ENCODE measurements at places on chromosomes 1 and 21.

GRCh38 chr1:229341774-229342655 lies 832 bp downstream of the CCSAP start:
- DNase-seq: peak; percentile 87

DNA sequence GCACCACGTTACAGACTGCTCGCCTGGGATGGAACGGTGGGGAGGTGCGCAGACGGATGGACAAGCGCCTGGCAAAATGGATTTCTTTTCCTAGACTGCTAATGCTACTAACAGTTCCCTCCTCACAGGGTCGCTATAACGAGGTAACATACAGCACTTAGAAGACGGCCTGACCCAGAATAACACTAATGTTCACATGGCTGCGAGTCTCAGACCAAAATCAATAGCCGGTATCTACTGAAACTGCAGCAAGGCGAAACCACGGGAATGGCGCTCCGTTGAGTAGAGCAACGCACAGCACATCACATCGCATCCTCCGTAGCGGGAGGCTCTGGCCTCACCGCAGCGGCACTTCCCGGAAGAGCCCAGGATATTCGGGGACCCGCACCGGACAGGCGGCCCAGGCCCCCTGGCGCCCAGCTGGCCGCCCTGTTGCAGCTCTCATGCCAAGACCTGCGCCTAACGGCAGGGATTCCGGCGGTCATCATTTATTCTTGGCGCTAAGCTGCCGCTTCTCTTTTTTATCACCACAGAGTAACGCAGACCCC lies 46.6 kb downstream of the VPS26C start:
- no peak for DNase-seq

DNA sequence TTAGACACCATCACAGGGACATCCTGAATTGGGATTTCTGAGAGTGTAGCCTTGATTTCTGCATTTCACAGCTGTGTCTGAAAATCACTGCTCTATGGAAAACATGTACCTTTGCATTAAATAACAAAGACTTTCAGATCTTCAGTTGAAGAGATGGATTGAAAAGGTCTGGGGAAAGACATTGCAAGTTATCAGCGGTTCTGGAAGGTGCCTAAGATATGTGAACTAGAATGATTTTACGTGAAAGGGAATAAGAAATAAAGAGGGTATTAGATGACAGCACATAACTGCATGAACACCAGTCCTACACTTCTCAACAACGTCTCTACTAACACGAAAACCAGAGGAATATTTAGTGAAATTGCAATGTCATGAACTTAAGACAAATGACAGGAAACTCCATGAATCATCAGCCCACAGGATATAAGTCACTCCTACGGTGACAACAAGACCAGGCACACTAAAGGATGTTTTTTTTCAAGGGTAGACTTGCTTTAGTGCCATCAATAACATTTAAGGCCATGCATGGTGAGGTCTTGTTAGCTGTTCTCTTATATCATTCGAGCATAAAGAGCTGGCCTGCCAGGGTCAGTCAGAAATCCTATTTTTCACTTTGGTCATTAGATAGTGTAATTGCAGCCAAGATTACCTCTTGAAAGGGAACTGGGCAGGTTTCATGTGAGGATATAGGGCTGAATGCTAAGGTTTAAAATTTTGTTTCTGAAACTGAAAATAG lies 283.1 kb downstream of the GRIK1 start:
- DNase-seq: no peak

DNA sequence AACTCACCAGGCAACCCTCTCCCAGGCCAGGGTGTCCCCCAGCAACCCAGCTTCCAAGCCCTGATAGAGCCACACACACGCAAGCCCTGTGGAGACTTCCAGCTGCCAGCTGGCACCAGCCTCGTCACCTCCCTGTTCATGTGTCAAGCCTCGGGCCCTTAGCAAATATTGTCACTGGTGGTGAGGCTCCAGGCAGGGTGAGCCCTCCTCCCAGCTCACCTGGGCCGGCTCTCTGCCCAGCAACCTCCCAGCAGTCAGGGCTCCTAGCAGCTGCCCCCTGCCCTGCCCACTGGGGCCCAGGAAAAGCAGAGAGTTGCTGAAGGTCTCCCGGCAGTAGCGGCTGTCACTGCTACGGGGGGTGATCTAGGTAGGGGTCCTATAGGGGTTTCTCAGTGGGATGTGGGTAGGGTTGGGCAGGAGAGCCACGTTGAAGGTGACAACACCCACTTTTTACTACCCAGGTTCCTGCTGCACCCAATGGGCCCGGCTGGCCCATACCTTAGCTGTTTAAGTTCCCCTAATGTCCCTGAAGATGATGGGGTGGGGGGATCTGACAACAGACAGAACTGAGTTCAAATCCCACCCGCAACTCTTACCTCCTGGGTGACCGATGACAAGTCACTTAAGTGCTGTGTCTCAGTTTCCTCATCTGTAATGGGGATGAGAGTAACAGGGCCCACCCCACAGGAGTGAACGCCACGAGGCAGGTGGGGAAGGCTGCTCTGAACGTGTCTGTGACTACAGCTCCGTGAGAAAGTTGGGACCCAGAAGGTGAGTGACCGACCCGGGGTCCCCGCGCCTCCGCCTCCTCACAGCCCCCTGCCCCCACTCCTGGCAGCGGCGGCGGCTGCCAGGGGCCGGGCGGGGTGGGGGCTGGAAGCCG lies 678 bp downstream of the TTC39A start:
- DNase-seq: no peak

DNA sequence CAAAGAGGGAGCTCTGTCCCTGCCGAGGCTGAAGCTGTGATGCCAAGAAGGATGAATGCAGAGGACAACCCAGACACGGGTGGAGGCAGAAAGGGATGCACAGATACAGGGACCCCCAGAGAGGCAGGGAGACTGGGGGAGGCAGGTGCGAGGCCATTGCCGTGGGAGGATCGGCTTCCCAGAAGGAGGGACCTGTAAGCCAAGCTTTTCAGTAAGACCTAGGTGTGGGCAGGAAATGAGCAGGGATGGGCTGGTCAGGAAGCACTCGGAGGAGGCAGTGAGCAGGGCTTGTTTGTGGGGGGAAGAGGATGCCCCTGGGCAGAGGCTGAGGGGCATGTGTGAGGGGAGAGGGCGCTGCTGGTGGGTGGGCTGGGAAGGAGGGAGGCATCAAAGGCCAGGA lies 67.7 kb upstream of the WNT4 start:
- DNase-seq: no peak

DNA sequence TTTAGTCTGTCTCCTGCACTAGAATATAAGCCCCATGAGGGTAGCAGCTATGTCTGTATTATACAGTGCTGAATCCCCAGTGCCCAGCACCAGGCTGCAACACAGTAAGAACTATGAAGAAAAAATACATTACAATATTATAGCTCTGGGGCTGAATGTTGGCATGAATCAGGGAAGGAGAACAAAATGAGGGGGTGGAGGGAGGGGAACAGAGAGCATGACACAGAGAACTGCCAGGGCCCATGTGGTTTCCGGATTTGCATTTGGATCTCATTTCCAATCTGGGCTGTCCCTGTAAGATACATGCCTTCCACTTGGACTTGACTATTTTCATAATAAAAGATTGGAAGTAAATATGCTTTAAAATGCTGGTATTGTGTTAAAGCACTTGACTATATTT lies 35.8 kb downstream of the C1orf198 start:
- DNase-seq: no peak

DNA sequence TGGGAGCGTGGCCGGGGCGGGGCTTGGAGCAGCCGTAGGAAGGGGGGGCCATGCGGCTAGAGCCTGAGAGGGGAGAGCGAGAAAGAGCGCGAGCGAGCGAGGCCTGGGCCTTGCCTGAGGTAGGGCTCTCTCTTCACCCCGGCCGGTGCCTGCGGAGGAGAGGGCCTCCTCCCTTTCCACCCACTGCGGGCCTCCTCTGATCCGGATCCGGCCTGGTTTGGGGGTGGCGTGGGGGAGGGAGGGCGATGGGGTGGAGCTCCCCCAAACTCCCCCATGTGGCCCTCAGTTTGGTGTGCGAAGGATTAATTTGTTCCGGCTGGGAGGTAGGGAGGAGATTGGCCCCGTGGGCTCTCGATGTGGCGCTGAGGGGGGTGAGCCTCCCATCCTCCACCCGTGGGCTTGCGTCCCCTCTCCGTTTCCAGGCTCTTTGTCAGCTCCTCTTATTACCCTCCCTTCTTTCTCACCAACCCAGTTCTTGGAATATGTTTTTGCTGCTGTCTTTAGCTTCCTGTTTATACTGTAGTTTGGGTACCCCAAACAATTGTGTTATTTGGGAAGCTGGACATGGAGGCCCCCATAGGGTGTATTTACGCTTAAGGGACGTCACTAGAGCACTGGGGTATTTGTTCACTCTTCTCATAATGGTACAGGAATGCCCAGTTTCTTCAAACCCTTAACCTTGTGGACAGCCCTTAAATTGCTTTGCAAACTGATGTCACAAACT lies 685 bp downstream of the UBAP2L start:
- peak; percentile 79 for DNase-seq

DNA sequence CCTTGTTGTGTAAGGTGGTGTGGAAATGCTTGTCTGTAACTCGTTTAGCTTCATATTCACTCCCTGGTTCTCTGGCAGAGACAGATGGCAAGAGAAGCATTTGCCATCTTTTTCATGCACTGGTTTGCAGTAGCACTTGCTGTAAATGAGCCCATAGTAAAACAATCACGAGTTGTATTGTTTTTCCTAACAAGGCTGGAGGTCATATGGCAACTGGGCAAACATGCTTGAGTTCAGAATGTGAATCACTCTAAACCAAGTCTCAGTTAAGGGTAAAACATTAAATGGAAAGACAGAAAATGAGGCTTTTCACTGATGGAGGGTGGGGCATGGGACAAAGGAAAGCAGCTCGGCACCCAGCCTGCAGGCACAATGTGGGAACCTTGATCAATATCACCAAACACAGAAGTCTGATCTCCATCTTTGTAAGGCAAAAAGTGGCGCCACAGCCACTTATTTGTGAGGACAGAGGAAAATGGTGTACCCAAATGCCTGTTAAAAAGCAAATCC lies 26.5 kb upstream of the LPAR3 start:
- DNase-seq: no peak

DNA sequence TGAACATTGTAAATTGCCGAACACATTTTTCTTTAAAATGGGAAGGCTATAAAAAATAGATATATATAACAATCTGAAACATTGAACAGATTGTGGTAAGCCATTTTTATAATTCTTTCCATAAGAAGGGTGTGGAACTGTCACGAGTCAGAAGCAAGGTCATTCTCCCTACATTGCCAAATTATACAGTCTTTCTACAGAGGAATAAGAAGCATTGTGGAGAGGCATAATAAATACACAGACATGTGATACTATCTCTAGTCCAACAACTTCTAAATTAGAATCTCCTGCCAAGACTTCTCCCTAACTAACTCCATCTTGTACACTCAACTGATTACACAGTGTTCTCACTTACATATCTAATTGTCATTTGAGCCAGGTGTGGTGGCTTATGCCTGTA lies 227.9 kb downstream of the CENPF start:
- no peak for DNase-seq

- no peak for DNase-seq
Observed at GRCh38 chr1:107689733-107690132, 275.2 kb downstream of the VAV3 start.

GRCh38 chr1:234841281-234841680 lies 231.3 kb upstream of the IRF2BP2 start:
- no peak for DNase-seq

DNA sequence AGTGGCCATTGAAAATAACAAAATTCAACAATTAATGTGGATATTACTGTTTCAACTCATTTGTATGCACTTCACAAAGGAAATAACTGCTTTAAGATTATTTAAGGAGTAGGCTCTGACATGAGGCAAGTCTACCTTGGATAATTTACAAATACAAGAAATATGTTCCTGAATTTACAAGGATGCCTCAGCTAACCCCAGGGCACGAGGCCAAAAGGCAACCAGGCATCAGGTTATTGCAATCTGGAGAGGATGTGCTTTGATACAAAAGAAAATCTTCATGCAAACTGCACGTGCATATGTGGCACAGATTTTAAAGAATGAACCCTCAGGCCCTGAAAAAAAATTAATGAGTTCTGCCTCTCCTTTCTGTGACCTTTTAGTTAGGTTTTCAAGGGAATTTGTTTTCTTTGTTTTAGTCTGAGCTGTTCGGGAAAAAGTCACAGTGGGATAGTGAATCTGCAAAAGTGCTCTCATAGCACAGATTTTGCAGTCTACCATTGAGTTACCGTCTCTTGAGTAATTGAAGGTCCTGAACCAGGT lies 1304.2 kb upstream of the ADGRL4 start:
- no peak for DNase-seq

- no peak for DNase-seq
Observed at GRCh38 chr1:185360714-185361113, 43.7 kb upstream of the IVNS1ABP start.

DNA sequence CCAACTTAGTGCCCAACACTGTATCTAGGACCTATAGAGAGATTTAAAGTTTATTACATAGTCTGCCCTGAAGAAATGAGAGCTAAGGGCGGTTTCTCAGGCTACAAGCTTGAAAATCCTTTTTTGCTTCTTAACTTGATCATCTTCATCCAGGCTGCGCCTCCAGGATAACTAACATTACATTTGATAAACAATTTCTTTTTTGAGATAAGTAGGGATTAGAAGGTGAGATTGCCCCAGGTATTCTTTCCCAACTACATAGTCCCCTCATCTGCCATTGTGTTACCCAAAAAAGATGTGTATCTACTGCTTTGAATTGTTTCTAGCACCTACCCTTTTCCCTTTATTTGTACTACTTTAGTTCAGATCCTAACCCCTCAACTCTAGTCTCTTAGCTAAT lies 25.4 kb downstream of the NUF2 start:
- no peak for DNase-seq

- no peak for DNase-seq
Observed at GRCh38 chr1:228691926-228692325, 43.4 kb upstream of the RHOU start.

DNA sequence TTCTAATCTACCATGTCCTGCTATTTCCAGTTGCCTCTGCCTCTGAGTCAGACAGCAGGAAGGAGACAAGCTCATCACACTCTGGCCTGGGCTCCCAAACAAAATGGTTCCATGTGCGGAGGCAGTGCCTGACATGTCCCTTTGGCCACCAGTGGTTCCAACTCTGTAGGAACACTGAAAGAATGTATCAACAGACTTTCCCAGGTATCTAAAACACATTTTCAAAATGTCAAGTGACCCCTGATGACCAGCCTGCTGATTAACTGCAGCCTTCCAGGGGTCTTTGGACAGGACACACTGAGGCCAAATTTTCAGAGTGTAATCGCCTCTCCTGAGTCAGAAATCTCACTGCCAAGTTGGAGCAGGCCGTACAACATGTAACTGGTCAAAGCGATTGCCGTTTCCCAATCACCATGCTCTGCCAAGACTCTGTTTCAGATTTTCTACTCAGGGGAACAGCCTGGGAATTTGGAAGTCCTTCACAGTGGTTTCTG lies 172.7 kb downstream of the TPR start:
- no peak for DNase-seq

DNA sequence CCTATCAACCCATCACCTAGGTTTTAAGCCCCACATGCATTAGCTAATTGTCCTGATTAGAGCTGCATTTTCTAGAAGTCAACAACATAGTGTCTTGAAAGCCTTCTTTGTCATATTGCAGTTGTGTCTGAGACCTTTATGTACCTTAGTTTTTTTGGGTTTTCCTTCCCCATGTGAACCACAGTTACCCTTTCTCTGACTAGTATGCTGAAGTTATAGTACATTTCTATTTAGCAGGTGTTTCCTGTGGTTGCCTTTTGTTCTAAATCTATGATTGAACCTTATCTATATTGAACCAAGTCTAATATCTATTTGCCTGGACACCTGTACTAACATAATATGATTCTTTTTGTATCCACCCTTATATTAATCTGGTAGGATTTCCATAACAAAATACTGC lies 135.6 kb downstream of the ST6GALNAC3 start:
- no peak for DNase-seq

- no peak for DNase-seq
Observed at GRCh38 chr1:7369866-7370265, 401.2 kb upstream of the VAMP3 start.

GRCh38 chr21:24844671-24845070 lies 762.6 kb downstream of the MRPL39 start:
- no peak for DNase-seq
